ENCODE measurements at places on chromosomes 3 and 15.

DNA sequence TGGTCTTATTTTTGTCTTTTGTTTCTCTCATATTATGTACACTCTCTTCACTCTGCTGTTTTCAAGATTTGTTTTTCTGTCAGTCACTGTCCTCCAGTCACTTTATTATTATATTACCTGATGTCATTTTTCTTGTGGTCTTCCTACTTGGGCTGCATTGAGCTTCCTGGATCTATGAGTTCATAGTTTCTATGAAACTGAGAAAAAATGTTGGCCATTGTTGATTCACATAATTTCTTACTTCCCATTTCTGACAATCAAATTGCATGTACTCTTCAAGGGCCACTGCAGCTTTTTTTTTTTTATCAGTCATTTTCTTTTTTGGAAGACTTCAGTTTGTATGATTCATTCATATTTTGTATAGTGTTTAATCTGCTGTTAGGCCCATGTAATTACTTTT lies 1180.6 kb upstream of the GBE1 start:
- no peak overlapping the region for H3K4me3 ChIP-seq
- H3K36me3 ChIP-seq = no peaks in the 10 kb centered on the region
- no peak for DNase-seq

- H3K4me3 ChIP-seq = no peak overlapping the region
- no peak for DNase-seq
- H3K27ac ChIP-seq = no peak overlapping the region
- H3K36me3 ChIP-seq = no peaks in the 10 kb centered on the region
- no peaks in the 10 kb centered on the region for H3K27me3 ChIP-seq
Observed at GRCh38 chr3:128182656-128183055, 29.4 kb downstream of the EEFSEC start.

DNA sequence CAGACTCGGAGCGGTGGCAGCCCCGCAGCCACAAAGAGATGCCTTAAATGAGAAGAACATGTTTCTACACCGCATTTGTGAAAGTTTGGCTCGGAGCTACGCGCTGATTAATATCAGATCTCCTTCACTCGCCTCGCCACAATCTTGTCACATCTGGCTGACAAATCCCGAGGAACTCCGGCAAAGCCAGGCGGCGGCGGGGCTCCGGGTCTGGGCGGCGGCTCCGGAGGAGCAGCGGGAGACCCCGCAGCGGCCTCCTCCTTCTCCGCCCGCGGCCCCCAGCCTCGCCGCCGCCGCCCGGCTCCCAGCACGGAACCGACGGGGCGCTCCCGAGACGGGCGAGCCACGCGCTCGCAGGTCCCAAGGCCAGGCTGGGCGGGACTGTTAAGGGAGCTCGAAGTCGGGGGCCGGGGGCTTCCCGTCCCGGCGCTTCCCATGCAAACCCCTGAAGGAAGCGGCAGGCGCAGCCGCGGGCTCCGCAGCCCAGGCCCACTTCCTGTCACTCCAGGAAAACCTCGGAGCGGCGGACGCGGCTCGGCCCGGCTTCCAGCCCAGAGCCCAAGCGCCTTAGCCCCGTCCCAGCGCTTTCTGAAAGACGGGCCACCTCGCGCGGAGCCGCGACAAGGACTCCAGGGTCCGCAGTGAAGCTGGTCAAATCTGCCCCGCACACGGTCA lies 1.2 kb downstream of the BNC1 start:
- no peaks in the 10 kb centered on the region for H3K36me3 ChIP-seq
- H3K27me3 ChIP-seq = peaks cover 81% of the 10 kb centered on the region
- peaks cover under 1% of the 10 kb centered on the region for H3K4me1 ChIP-seq
- H3K27ac ChIP-seq = no peak overlapping the region

DNA sequence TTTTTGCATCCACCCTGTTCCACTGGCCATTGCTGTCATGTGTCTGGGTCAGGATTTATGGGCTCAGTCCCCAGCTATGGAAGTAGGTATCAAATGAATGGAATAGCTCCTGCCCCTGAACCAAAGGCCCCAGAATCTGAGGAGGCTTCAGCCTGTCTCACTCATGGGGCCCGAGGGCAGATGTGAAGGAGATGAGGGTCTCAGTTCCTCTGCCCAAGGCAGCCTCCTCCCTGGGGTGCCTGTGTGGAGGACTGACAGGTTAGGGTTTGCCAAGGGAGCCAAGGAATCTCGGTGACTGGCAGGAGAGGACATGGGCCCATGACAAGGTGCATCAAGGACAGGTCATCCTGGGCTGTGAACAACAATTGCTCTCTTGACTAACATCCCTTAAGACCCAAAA lies 70.4 kb downstream of the CPN2 start:
- H3K27ac ChIP-seq = no peak overlapping the region
- peaks cover 8% of the 10 kb centered on the region for H3K4me1 ChIP-seq
- DNase-seq = no peak

DNA sequence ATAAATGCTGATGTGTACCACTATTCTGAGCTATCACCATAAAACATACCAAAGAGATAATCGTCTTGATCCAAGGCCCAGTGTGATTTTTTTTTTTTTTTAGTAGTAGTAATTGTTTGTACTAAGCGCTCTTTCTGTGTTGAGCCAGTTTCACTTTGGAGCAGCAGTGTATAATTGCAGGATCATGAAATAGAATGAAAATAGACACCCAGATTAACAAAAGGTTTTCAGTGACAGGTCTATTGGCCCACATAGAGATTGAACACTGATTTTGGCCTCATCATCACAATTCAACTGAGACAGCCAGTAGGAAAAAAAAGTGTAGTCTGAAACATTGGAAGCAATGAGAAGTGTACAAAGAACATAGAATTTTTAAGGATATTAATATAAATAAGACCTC lies 749.8 kb downstream of the NAALADL2 start:
- DNase-seq = no peak
- H3K4me1 ChIP-seq = no peaks in the 10 kb centered on the region
- no peak overlapping the region for H3K4me3 ChIP-seq

Measured in endodermal cell (in vitro differentiated cells).